ENCODE measurements at places on chromosomes 5 and 9.

DNA sequence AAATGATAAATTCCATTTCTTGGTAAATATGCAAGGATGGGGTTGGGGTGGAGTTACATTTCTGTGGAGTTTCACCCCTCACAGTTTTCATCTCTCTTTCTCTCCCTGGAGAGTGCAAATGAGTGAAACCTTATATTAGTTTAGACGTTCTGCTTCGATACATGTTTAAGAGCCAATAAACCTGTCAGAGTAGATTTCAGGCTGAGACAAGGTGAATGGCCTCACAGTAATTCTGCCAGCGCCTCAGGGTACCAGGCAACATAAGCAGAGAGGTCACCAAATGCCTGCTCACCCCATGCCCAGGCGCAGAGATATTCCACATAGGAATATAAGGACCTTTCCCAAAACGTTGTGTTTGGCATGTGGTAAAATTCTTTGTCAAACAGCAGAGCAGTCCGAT is 154.9 kb upstream of the VLDLR start:
- no peak for DNase-seq

DNA sequence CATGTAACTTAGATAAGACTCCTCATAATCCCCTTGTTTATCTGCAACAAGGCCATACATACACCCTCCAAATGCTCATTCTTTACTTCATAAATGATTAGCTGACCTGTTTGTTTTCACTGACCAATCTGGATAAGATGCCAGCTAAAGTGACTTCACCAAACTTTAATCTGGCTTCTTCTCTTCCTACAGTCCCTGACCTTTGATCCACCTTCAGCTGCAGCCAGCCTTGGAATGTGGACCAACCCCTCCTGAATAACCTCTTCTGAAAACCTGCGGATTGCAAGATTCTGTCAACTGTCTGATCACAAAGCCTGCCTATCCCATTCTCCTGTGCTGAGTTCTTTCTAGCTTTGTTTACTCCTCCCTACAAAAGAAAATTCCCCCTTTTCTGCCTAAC is 476.8 kb downstream of the LRRC70 start:
- DNase-seq, result no peak

GRCh38 chr9:15484802-15485201 is 26.0 kb downstream of the PSIP1 start:
- no peak for DNase-seq

DNA sequence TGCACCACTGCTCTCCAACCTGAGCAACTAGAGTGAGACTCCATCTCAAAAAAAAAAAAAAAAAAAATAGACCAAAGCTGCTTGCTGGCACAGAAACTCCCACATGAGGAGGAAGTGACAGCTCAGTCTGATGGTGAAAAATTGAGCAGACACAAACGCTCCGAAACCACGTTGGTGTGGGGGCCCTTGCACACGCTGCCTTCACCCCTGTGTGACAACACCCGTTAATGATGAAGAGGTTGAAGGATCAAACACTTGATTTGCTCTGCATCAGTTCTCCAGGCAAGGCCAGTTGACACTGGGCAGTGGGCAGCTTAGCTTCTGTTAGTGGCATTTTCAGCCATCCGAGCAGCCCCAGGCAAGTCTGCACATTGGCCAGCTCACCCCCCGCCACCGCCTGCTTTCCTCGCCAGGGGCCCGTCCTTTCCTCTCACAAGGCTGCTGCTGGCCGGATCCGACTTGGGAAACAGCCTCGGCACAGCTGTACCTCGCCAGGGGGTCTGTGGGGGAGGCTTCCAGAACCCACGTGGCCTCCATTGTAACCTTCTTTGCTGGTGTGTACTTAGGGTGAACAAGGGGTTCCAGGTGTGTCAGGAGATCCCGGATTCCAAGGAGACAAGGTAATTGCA is 79.8 kb downstream of the COL27A1 start:
- no peak for DNase-seq

- no peak for DNase-seq
These were observed 4.2 kb downstream of the LCN1 start for GRCh38 chr9:135525241-135526088.

GRCh38 chr5:103003872-103004271 is 116.1 kb downstream of the GIN1 start:
- DNase-seq, result no peak

DNA sequence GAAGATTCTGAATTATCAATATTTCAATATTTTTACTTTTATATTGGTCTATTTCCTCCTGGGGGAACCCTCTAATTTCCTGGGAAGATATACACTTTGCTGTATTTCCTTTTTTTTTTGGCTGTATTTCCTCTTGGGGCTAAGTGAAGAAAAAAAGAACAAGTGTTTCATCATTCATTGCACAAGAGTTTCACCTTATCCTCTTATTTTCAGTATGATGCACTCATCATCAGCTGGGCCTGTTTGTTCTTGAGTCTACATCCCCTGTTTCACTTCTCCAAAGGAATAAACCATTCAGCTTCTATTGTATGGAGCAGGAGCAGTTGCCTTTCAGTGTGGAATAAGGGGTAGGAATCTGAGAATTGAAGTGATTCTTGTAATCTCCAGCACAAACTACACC is 210.8 kb downstream of the FAM170A start:
- DNase-seq, result no peak

All from stimulated activated CD4-positive, alpha-beta T cell treated with anti-CD3 and anti-CD28 coated beads, Interleukin-2, amount 100 ng/mL, for 4 hours (primary cell).